ENCODE measurements at places on chromosomes 2 and 18. TPM values are rescaled to one million over a fixed set of nuclear protein-coding genes. Genes with fewer than 3 reads are reported as not detected.

GRCh38 chr2:70851704-70852103, 16.1 kb upstream of the CD207 start:
- no peak for DNase-seq
- H3K4me3 ChIP-seq: no peak overlapping the region
- peaks cover 3% of the 10 kb centered on the region for H3K4me1 ChIP-seq
- H3K36me3 ChIP-seq: no peaks in the 10 kb centered on the region

DNA sequence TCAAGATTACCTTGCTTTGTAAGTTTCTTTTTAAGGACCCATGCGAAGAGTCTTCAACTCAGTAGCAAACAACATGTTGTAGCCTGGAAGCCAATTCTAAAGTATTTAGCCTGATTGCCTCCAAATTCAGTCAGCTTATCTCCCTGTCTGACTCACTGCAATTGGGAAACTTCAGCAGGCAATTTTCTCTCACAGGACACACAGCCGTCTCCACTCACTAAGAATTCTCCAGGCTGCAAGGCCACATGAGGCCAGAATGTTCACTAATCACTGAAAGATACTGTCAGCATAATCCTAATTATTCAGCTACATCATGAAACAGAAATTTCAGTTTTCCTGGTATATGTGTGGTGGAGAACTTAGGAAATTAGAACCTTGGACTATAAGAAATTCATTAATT, 78.1 kb upstream of the PDE1A start:
- H3K27ac ChIP-seq: no peak overlapping the region
- H3K4me1 ChIP-seq: no peaks in the 10 kb centered on the region
- DNase-seq: no peak
- no peaks in the 10 kb centered on the region for H3K36me3 ChIP-seq

DNA sequence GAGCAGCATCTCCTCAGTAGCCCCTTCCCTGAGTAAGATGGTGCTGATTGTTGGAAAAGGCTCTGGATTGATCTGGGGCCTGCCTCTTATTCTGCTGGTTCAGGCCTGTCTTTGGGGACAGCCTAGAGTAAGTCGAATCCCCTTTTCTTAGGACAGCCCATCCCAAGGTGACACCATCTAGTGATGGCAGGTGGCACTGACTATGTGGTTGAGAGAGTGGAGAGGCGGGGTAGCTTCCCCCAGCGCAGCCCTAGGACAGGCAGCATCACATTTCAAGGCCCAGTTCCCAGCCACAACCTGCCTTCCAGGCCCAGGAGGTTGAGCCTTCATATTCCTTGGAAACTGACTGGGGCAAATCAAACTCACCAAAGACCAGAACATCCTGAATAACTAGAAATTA, 69.1 kb upstream of the B3GNT7 start:
- no peaks in the 10 kb centered on the region for H3K27me3 ChIP-seq
- no peak overlapping the region for H3K27ac ChIP-seq
- H3K4me1 ChIP-seq: peaks cover 7% of the 10 kb centered on the region

DNA sequence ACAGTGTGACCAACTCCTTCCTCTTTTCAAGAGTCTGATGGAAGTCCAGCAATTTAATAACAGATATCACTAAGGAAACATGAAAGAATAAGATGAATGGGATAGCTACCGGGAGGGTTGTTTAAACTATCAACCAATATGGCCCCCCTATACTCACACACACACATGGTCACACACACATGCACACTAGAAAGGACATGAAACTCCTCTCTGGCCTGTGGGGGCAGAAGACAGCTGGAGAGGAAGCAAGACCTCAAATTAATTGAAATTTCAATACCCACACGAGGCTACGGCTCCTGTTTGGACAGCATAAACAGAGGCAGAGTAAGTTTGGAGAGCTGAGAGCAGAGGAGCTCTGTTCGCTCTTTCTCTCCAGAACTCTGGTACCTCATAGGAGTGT, 34.7 kb upstream of the REEP1 start:
- no peaks in the 10 kb centered on the region for H3K36me3 ChIP-seq
- no peak overlapping the region for H3K4me3 ChIP-seq
- peaks cover 3% of the 10 kb centered on the region for H3K4me1 ChIP-seq
- no peak for DNase-seq
- H3K27me3 ChIP-seq: no peaks in the 10 kb centered on the region

DNA sequence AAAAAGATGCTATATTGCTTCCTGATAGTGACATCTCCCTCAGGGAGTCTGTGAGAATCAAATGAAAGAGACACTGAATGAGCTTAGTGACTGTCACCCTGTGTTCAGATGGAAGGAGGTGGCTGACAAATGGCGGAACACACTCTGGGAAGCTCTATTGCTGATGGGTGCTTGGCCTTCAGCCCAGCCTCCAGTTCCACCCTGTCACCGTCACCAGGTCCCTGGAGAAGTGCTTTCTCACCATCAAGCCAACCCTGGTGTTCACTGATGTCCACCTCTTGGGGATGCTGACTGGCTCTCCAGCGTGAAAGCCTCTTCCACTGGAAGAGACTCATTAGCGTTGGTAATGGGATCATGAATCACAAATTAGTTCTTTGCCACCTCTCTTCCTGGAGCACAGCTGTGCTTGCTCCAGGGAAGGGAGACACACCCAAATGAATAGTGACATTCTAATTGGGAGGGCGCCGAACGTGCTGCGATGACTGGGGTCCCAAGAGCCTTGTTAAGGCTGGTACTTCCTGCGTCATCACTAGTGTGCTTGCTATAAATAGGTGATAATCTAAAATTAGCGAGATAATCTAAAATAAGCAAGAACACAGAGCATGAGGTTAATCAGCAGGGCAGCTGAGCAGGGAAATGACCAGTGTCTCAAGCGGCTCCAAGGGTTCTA, 154.0 kb downstream of the CLIP4 start:
- no peak overlapping the region for H3K4me3 ChIP-seq
- DNase-seq: no peak
- no peaks in the 10 kb centered on the region for H3K27me3 ChIP-seq
- no peak overlapping the region for H3K27ac ChIP-seq
- H3K4me1 ChIP-seq: peaks cover 9% of the 10 kb centered on the region

DNA sequence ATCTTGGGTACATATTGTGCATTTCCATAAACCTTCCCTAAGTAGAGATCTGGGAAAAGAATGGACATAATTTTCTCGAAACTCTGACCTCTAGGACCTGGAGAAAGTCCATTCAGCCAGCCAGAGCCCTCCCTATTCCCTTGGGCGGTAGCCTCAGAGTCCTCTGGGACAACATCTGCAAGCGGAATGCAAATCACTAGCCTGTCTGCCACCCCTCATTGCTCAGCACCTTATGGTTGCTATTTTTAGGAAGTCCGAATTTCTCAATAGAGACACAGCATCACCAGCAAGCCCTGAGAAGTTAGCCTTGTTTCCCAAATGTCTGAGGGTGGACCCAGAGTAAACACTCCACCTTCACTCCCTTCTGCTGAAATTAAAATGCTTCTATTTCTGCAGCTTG, 17.6 kb upstream of the CD28 start:
- H3K4me1 ChIP-seq: no peaks in the 10 kb centered on the region
- DNase-seq: peak; percentile 58
- peaks cover 7% of the 10 kb centered on the region for H3K27me3 ChIP-seq
- H3K27ac ChIP-seq: no peak overlapping the region
- H3K36me3 ChIP-seq: no peaks in the 10 kb centered on the region
- no peak overlapping the region for H3K4me3 ChIP-seq

- no peaks in the 10 kb centered on the region for H3K4me1 ChIP-seq
- H3K27ac ChIP-seq: no peak overlapping the region
- H3K4me3 ChIP-seq: no peak overlapping the region
- no peaks in the 10 kb centered on the region for H3K36me3 ChIP-seq
- no peaks in the 10 kb centered on the region for H3K27me3 ChIP-seq
These were observed 494 bp upstream of the RBM45 start for GRCh38 chr2:178111743-178112142.

DNA sequence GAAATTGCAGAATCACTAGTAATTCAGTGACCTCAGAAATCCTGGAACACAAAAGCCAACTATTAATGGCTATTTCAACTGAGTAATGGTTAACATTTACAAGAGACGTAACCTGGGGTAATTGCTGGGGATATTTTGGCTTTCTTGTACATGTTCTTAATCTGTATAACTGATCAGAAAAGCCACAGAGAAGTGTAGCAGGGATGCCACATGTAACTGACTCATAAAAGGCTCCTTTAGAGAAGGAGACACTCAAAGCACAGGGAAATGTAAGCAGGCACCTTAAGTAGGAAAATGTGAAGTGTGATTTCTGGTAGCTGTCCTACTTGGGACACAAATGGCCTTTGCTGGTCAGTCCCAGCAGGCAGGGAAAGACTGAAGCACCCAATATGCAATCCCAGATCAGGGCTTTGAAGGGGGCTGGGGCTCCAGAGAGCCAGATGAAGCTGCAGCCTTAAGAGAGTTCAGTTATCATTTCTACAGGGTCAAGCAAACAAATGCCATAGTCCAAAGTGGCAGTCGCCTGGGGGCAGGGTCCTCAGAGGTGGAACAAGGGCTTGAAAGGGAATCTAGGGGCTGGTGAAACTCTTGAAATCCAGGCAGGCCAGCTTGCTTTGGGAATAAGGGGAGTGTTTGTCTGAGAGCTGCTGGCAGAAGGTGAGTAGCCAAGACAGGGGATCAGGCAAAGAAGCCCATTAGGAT, 7.2 kb upstream of the SPOPL start:
- H3K27ac ChIP-seq: no peak overlapping the region
- H3K4me3 ChIP-seq: no peak overlapping the region
- peak; percentile 49 for DNase-seq
- H3K4me1 ChIP-seq: peaks cover 8% of the 10 kb centered on the region
- no peaks in the 10 kb centered on the region for H3K27me3 ChIP-seq

GRCh38 chr18:23523429-23524212, 20.3 kb downstream of the RMC1 start:
- no peak overlapping the region for H3K27ac ChIP-seq
- no peak overlapping the region for H3K4me3 ChIP-seq
- no peak for DNase-seq
- peaks cover 77% of the 10 kb centered on the region for H3K36me3 ChIP-seq
- no peaks in the 10 kb centered on the region for H3K27me3 ChIP-seq

- no peak for DNase-seq
- no peaks in the 10 kb centered on the region for H3K27me3 ChIP-seq
- H3K27ac ChIP-seq: no peak overlapping the region
These were observed 123.8 kb downstream of the KCTD1 start for GRCh38 chr18:26424428-26425147.

DNA sequence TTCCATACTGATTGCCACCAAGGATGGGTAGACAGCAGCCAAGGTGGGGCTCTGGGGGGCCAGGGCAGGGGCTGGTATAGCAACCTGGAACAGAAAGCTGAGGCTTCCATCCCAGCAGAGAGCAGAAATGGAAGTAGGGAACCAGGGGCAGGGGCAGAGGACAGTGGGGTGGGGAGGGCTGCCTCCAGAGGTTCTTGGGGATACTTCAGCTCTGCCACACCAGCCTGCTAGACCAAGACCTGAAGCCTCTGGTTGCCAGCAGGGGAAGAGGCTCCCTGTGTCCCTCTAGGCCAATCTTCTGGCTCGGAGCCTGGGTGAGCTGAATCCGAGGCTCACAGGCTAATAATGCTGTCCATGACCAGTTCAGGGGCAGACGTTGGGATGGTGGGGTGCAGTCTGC, 329.0 kb downstream of the DYSF start:
- no peak overlapping the region for H3K4me3 ChIP-seq
- H3K36me3 ChIP-seq: no peaks in the 10 kb centered on the region
- H3K27ac ChIP-seq: no peak overlapping the region
- H3K4me1 ChIP-seq: no peaks in the 10 kb centered on the region
- no peaks in the 10 kb centered on the region for H3K27me3 ChIP-seq
- DNase-seq: no peak

- no peaks in the 10 kb centered on the region for H3K27me3 ChIP-seq
These were observed 83.6 kb downstream of the ASXL2 start for GRCh38 chr2:25794544-25795276.

DNA sequence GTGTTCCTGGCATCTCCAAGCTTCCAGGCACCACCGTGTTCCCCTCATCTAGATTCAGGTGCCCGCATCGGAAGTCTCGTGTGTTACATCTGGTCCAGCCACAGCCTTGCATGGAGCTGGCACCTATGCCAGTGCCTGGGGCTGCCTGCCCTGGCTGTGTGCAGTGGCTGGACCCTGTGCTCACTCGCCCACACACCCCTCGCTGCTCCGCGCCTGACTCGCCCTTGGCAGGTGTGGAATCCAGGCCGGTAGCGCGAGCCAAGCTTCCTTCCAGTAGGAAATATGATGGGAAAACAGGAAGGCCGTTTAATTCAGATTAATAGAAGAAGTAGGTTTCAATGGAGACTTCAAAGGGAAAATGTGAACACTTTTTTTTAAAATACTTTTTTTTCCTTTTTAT, 78.0 kb downstream of the PTPN4 start:
- no peak for DNase-seq
- H3K4me1 ChIP-seq: no peaks in the 10 kb centered on the region
- H3K4me3 ChIP-seq: no peak overlapping the region
- H3K27ac ChIP-seq: no peak overlapping the region
- no peaks in the 10 kb centered on the region for H3K27me3 ChIP-seq

DNA sequence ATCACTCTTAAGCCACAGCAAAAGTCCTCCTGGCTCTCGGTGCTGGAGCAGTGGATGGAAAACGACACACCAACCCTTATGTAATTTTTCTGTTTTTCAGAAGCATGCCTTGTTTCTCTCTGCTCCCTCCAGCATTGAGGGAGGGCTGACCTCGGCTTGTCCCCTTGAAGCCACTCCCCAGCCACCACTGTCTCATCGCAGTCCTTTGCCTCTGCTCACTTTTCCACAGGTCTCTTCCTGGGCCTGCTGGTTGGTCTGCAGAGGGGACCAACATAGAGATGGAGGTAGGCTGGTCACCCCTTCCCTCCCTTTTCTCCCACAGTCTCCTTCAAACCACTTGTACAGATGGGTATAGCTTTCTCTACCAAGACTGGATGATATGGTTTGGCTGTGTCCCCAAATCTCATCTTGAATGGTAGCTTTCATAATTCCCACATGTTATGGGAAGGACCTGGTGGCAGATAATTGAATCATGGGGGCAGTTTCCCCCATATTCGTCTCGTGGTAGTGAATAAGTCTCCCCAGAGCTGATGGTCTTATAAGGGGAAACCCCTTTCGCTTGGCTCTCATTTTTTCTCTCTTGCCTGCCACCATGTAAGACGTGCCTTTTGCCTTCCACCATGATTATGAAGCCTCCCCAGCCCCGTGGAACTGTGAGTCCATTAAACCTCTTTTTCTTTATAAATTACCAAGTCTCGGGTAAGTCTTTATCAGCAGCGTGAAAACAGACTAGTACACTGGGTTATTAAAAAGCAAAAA, 14.3 kb upstream of the RIOK3 start:
- H3K27me3 ChIP-seq: no peaks in the 10 kb centered on the region
- H3K4me1 ChIP-seq: no peaks in the 10 kb centered on the region
- H3K27ac ChIP-seq: no peak overlapping the region
- H3K36me3 ChIP-seq: no peaks in the 10 kb centered on the region
- DNase-seq: no peak
- no peak overlapping the region for H3K4me3 ChIP-seq

The NEUROD1 gene
- total RNA-seq: not detected

The IL36B gene
- total RNA-seq: not detected

The KIF5C gene
- total RNA-seq: 39.1 TPM

The DNAH6 gene
- 1.6 TPM for total RNA-seq

The CCDC121 gene
- 4.9 TPM for total RNA-seq

The ZNF804A gene
- 0.15 TPM for total RNA-seq

The C2orf15 gene
- 4.3 TPM for total RNA-seq

The VPS4B gene
- total RNA-seq: 20.7 TPM

The RPS27A gene
- 1,160 TPM for total RNA-seq

The ALLC gene
- total RNA-seq: not detected

The EVA1A gene
- total RNA-seq: 1.2 TPM

The MBD5 gene
- total RNA-seq: 39.5 TPM
